Gastrocnemius medialis (tissue), 4 donors: ENCODE measurements at places on chromosomes 6 and 20. TPM values are rescaled to one million over a fixed set of nuclear protein-coding genes. Genes with fewer than 3 reads are reported as not detected.

The DSP gene
- 0.31 TPM for total RNA-seq

The CENPQ gene
- 2.8 TPM for total RNA-seq

The UBE2C gene
- not detected for total RNA-seq

The DNMT3B gene
- 0.20 TPM for total RNA-seq

The OOEP gene
- not detected for total RNA-seq

DNA sequence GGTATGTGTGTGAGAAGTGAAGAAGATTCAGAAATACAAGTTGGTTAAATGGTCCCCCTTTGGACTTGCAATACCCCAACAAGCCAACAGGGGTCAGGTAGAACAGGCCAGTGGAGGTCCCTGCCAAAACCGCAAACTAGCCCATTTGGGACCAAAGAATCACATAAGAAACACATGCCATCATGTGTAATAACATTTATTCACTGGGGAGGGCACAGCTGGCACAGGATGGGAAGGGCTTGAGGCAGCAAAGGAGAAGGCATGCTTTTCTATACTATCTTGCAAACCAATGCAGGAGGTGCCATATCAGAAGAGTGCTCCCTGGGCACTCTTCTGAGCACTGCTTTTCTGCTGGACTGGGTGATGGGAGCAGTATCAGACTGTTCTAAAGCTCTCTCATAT, 116.1 kb upstream of the TRAF3IP2 start:
- peak; percentile 39 for DNase-seq
- H3K4me3 ChIP-seq = no peak overlapping the region
- H3K36me3 ChIP-seq = no peaks in the 10 kb centered on the region
- H3K27me3 ChIP-seq = no peaks in the 10 kb centered on the region
- peaks cover 11% of the 10 kb centered on the region for H3K4me1 ChIP-seq

DNA sequence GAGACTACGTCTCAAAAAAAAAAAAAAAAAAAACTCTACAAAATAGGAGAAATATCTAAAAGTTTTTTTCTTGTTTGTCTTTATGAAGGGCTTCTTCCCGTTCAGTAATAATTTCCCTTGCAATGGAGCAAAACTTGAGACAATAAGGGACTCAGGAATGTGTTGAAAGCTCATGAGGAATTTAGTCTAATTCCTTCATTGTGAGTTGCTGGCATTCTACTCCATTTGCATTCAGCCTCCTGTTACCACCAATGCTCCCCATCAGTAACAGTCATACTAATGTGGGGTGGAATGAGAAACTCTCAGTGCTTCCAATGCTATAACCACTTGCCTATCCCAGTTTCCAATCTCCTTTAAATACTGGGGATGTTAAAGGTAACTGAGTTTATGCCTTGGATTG, 576.7 kb upstream of the AGPAT4 start:
- H3K27me3 ChIP-seq = no peaks in the 10 kb centered on the region
- H3K27ac ChIP-seq = no peak overlapping the region
- H3K4me3 ChIP-seq = no peak overlapping the region
- H3K36me3 ChIP-seq = no peaks in the 10 kb centered on the region
- DNase-seq = no peak

DNA sequence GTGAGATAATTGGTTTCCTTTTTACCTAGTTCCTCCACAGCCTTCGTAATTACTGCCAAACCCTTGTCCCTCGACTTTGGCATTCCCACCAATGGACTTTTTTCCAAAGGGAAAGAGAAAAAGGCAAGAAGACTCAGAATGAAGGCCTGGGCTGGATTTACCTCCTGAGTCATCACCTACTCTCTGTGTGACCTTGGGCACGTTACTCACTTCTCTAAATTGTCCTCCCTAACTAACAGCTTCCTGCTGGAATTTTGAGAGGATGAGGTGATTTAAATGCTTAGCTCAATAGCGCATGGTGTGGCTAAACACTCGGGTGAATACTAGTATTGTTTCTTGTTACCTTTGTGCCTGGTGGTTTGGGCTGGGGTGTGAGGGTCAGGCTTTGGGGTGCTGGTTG, 146.6 kb downstream of the DHX35 start:
- H3K4me1 ChIP-seq = no peaks in the 10 kb centered on the region
- no peaks in the 10 kb centered on the region for H3K36me3 ChIP-seq
- DNase-seq = no peak
- H3K27ac ChIP-seq = no peak overlapping the region
- peaks cover 8% of the 10 kb centered on the region for H3K27me3 ChIP-seq
- no peak overlapping the region for H3K4me3 ChIP-seq

DNA sequence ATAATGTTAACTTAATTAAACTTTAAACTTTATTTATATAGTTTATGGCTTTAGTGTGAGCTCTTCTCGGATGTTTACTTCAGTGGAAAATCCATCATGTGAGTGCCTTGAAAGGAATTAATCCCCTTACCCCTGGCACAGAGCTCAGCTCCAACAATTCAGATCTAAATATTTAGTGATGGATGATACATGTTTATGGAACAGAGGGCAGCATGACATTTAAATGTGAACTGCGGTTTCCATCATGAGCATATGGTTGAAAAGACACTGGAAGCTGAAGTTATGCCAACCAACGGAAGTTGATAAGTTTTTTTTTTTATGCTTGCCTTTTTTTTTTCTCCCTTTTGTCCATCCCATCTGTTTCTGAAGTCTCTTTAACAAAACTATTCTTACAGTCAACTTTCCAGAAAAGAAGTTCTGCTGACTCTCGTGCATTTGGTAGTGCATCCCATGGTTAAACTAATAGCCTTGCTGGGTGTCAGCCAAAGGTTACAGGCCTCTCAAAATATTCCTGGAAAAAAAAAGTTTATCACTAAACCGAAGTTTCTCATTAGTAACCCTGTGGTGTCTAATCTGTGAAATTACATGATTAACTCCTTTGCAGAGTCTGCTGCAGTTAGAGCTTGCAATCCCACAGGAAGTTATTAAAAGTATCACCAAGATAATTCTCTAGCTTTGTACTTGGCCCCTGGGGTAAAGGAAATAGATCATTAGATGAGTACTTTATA, 243.9 kb upstream of the TCF21 start:
- DNase-seq = no peak
- no peaks in the 10 kb centered on the region for H3K36me3 ChIP-seq
- no peaks in the 10 kb centered on the region for H3K27me3 ChIP-seq
- H3K4me3 ChIP-seq = no peak overlapping the region

- no peak for DNase-seq
- peaks cover 61% of the 10 kb centered on the region for H3K4me1 ChIP-seq
- H3K27ac ChIP-seq = peak overlapping the region; percentile 93
- no peak overlapping the region for H3K4me3 ChIP-seq
- H3K27me3 ChIP-seq = no peaks in the 10 kb centered on the region
These were observed 80.8 kb downstream of the GMPR start for GRCh38 chr6:16318953-16319720.

DNA sequence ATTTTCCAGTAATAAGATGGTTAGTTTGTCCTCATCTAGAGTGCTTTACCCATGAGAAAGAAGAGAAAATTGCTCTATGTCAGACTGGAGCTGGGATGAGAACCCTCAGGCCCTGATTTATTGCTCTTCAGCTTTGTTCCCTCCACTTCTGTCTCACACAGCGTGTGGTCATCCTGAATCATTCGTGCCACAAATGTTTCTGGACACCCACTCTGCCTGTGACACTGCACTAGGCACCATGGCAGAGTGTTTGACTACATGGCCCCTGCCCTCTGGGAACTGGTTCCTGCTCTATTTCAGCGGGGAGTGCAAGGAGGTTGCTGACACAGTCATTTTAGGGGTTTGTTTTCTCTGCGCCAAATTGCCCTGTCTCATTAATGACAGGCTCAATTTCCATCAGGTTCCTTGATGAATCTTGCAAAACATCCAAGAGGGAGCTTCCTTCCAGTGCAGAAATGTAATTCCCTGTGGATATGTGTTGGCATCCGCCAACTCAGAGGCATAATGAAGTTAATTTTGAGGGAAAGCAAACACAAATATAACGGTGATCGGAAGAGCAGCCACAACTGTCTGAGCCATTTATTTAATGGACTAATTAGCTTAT, 207.5 kb downstream of the CLIC5 start:
- peaks cover 4% of the 10 kb centered on the region for H3K4me1 ChIP-seq
- peaks cover 2% of the 10 kb centered on the region for H3K27me3 ChIP-seq
- H3K27ac ChIP-seq = no peak overlapping the region
- DNase-seq = no peak

GRCh38 chr20:11496380-11496779, 421.3 kb upstream of the BTBD3 start:
- H3K4me3 ChIP-seq = no peak overlapping the region
- H3K36me3 ChIP-seq = no peaks in the 10 kb centered on the region
- no peaks in the 10 kb centered on the region for H3K27me3 ChIP-seq
- no peaks in the 10 kb centered on the region for H3K4me1 ChIP-seq
- H3K27ac ChIP-seq = no peak overlapping the region

DNA sequence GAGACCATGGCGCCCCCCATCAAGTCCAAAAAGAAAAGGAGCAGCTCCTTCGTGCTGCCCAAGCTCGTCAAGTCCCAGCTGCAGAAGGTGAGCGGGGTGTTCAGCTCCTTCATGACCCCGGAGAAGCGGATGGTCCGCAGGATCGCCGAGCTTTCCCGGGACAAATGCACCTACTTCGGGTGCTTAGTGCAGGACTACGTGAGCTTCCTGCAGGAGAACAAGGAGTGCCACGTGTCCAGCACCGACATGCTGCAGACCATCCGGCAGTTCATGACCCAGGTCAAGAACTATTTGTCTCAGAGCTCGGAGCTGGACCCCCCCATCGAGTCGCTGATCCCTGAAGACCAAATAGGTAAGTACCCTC, 41.7 kb upstream of the NAA20 start:
- DNase-seq = peak; percentile 38
- peak overlapping the region; percentile 64 for H3K4me3 ChIP-seq
- H3K36me3 ChIP-seq = no peaks in the 10 kb centered on the region
- H3K4me1 ChIP-seq = peaks cover 69% of the 10 kb centered on the region
- H3K27ac ChIP-seq = peak overlapping the region; percentile 94
- H3K27me3 ChIP-seq = no peaks in the 10 kb centered on the region

DNA sequence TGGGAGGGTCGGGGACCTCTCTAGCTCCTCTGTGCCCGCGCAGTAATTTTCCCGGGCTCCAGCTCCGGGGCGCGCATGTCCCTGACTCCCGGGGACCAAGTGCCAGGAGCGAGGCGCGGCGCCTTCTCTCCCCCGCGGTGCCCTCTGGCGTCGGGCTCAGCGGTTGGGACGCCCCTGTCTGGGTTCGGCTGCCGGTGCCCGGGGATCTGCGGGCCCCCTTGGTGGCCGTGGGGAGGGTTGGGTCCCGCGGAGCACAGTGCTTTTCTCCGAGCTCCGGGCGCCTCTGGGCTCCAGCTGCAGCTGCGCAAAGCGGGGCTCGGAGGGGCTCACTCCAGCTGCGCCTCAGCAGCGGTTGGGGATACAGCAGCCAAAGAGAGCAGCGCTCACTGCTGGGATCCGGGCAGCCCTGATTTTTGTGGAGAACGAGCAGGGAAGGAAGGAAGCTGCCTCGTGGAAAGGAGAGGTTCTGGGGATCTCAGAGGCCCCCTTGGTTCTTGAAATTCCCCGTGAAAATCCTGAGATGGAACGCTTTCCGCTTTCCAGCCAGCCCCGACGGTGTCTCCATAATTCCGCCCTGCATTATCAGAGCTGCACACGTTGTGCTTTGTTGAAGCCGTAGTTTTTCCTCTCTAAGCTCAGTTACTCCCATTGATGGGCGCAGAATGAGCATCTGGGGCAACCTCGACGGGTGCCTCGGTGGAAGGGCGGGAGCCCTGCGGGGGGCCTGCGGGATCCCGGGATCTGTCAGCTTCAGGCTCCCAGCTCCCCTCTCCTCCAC, 861 bp downstream of the PPP1R14C start:
- H3K27me3 ChIP-seq = peaks cover 15% of the 10 kb centered on the region
- peaks cover 25% of the 10 kb centered on the region for H3K4me1 ChIP-seq
- peak overlapping the region; percentile 71 for H3K4me3 ChIP-seq
- H3K36me3 ChIP-seq = no peaks in the 10 kb centered on the region

GRCh38 chr6:156160795-156161165, 616.4 kb upstream of the ARID1B start:
- H3K4me1 ChIP-seq = no peaks in the 10 kb centered on the region
- H3K4me3 ChIP-seq = no peak overlapping the region
- H3K36me3 ChIP-seq = no peaks in the 10 kb centered on the region
- no peak overlapping the region for H3K27ac ChIP-seq
- DNase-seq = no peak
- no peaks in the 10 kb centered on the region for H3K27me3 ChIP-seq

DNA sequence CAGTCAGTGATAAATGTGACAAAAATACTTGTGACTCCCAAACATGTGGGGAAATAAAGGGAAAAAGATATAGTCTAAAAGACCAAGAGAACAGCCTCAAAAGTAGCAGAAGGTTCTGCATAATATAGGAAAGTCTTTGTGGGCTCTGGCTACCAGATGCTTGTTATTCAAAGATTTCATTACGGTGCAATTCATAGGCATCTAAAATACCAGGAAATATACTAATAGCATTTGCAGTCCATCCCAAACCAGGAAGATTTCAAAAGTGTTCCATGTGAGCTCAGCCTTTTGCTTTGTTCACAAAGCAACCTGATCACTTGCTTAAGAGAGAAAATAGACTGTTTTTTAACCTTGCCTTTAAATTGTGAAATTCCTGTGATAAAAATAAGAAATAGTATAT, 506.7 kb upstream of the MARCKS start:
- no peak for DNase-seq
- H3K4me1 ChIP-seq = peaks cover 10% of the 10 kb centered on the region
- H3K27me3 ChIP-seq = no peaks in the 10 kb centered on the region
- H3K4me3 ChIP-seq = no peak overlapping the region

- H3K27ac ChIP-seq = peak overlapping the region; percentile 94
- peak overlapping the region; percentile 78 for H3K4me3 ChIP-seq
- no peaks in the 10 kb centered on the region for H3K27me3 ChIP-seq
- no peak for DNase-seq
- peaks cover 7% of the 10 kb centered on the region for H3K4me1 ChIP-seq
These were observed 1.2 kb upstream of the HMGA1 start for GRCh38 chr6:34235307-34236130.

DNA sequence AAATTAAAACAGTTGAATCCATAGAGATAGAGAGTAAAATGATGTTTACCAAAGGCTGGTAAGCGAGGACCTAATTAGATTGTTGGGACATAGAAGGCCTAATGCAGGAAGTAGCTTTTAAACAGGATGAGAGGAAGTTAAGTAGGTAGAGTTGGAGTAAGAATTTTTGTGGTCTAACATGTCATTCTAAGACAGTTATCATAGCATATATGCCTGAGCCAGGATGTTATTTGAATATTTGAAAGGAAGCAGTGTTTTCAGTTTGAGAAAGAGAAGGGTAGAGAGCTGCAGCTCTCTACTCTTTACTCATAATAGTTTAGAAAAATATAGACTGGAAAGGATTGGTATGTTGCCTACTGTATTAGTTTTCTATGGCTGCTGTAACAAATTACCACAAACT, 121.6 kb downstream of the MEI4 start:
- H3K4me3 ChIP-seq = no peak overlapping the region
- no peaks in the 10 kb centered on the region for H3K36me3 ChIP-seq
- H3K27me3 ChIP-seq = no peaks in the 10 kb centered on the region
- H3K4me1 ChIP-seq = no peaks in the 10 kb centered on the region
- no peak overlapping the region for H3K27ac ChIP-seq
- no peak for DNase-seq
